ENCODE measurements at places on chromosomes 6 and 20.

DNA sequence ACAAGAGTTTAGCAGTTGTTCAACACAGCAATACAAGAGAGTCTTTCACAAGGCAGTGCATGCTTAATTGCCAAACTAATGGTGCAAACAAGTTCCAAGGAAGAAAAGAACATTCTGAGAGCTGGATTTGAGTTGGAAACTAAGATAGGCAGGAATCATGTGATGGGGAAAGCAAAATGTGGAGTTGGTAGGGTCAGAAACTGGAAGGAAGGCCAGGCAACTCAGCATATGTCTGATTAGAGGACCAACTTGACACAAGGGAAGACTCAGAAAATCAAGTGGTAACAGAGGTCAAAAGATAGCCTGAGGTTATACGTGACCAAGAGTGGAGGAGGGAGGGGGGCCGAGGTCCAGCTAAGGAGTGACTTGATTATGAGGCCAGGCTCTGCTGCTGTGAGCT lies 117.3 kb downstream of the SMLR1 start:
- DNase-seq: no peak

GRCh38 chr6:101178748-101179147 lies 214.8 kb upstream of the GRIK2 start:
- DNase-seq: no peak

DNA sequence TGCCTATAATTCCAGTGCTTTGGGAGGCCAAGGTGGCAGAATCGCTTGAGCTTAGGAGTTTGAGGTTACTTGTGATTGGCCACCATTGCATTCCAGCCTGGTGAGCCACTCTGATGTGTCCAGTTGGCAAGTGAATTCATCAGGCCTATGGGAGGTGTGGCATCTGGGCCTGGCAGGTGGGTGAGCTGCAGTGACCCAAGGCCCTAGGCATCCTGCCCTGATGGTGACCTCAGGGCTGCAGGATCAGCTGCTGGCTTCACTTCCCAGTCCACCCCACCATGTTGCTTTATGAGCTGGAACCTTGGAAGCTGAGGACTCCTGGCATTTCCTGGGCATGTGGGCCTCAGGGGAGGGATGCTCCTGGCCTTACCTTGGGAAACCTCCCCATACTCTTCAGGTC lies 20.5 kb downstream of the RSPH9 start:
- DNase-seq: peak; percentile 52

DNA sequence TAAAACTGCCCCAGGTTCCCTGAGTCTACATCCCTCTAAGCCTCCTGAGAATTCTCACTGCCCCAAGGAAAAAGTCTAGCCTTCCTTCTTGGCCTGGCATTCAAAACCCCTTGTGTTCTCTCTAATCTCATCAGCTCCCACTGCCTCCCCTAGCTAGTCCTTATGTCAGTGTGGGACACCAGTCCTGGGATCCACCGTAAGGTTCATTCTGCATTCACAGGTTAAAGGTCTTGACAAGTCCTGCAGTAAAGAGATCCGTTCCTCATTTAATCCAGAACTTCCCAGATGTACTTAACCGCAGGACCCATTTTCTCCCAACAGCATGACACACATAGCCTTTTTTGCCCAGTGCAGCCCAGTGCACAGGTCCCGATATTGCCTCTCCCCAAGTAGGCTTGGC lies 11.6 kb downstream of the MAPK13 start:
- DNase-seq: no peak

DNA sequence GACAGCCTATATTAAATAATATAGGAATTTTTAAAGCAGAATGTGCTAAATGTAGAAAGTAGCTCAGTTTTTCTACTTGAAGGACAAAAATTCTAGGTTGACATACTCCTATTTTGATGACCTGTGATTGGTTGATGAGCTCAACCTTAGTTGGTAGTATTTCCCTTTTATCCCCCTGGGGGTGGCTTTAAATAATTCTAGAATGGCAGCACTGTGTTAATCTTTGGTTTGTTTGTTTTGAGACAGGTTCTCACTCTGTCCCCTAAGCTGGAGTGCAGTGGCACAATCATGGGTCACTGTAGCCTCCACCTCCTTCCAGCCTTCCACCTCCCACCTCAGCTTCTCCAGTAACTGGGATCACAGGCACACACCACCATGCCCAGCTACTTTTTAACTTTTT lies 29.2 kb downstream of the FARS2 start:
- no peak for DNase-seq

GRCh38 chr20:47278907-47279348 lies 77.6 kb downstream of the ZMYND8 start:
- DNase-seq: peak; percentile 43

- no peak for DNase-seq
Measured at GRCh38 chr20:22830138-22830537, 205.0 kb upstream of the SSTR4 start.

DNA sequence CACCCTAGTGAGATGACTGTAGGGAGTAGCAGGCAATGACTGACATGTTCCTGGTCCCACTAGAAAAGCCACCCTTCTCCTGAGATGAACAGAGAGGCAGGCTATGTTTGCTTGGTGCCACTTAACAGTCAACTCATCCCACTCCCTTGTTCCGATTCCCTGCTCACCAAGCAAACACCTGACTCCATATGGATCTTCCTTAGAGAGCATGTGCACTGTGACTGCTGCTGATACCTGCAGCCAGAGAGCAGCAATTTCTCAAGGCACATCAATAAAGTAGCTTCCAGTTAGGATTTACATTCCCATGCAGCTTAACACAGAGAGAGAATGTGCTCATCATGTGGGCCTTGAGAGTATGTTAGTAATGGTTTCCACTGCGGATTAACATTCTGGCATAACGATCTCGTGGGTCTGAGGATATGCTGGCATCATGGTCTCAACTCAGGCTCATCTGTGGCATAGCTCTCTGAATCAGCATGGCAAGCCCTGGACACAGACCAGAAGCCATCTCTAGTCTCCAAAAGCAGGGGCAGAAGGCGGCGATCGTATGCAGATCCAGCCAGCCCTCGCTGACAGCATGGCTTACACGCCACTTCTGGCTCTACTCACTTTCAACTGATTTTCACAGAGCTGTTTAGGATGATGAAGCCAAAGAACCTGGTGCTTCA lies 43.9 kb downstream of the ATXN1 start:
- no peak for DNase-seq

GRCh38 chr20:34956751-34957472 lies 1.2 kb downstream of the MYH7B start:
- no peak for DNase-seq

- no peak for DNase-seq
Measured at GRCh38 chr20:52201395-52201794, 9.8 kb upstream of the ZFP64 start.

DNA sequence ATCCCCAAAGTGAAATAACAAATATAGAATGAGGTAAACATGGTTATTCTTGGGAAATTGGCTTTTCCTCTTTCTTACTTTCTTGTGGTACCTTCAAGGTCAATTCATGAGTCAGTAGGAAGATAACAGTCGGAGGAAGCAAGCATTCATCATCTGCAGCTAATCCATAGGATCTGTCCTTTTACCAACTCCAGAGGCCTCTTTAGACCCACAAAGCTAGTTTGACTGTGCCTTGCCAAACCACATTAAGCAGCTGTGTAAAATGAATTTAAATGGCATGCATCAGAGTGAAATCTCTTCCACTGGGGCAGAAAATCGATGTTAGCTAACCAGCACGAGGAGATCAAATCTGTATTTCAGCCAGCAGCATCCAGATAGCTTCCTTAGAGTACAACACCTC lies 171.3 kb downstream of the TMEM242 start:
- DNase-seq: peak; percentile 81

DNA sequence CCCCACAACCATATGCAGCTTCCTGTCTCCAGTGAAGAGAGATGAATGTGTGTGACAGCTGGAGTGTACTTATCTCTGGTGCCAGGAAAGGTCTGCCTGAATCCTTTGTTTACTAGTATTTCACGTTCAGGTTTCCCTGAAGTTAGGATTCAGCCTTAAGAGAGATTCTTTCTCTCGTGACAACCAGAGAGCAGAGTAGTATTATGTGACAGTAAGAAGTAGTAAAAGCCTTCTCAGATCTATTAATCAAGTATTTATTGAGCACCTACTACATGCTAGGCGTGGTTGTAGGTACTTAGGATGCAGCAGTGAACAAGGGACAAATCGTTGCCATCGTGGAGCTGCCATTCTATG lies 949 bp downstream of the KIFC1 start:
- DNase-seq: no peak

DNA sequence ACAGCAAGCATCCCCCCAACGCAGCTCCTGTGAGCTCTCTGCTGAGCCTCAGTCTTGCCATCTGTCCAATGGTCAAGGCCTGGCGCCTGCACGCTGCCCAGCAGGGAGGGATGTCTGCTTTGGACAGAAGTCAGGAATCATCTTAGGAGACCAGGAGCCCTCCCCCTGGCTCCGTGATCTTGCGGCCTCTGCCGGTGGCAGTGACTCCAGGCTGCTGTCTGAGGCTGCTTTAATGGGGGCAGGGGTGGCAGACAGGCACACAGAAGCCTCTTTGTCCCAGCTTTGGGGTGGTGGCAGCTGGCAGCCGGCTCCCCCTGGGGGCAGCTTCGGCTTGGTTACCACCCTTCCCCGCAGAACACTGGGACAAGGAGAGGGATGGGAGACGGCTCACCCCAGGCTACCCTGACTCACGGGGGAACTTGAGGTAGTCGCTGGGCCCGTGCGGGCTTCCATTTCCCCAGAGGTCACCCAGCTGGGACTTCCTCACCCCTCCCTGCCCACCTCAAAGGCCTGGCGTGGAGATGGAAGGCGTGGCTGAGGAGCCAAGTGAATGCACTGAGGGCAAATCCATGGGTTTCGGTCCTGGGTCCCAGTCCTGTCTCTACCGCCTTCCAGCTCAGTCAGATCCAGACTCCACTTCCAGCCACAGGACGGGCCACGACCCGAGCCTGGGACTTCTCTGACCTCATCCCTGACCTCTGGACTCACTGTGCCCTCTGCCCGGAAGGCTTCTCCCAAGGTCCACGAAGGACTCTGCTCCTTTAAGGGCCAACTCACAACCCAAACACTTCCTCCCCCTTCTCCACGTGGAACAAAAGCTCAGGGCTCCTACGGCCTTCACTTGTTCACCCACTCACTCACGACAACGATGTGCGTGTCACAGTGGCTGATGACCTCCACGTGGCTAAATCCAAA lies 14.8 kb downstream of the PEDS1 start:
- no peak for DNase-seq
